Stimulated activated CD4-positive, alpha-beta T cell treated with anti-CD3 and anti-CD28 coated beads, TNF-alpha, amount 100 ng/mL, for 24 hours (primary cell): ENCODE measurements at places on chromosomes 5 and 9.

- no peak for DNase-seq
Observed at GRCh38 chr9:84799251-84799650, 129.7 kb downstream of the NTRK2 start.

- DNase-seq, result no peak
Observed at GRCh38 chr9:132472199-132472598, 62.2 kb downstream of the CFAP77 start.

- no peak for DNase-seq
Observed at GRCh38 chr9:98644011-98644410, 64.7 kb downstream of the GABBR2 start.

DNA sequence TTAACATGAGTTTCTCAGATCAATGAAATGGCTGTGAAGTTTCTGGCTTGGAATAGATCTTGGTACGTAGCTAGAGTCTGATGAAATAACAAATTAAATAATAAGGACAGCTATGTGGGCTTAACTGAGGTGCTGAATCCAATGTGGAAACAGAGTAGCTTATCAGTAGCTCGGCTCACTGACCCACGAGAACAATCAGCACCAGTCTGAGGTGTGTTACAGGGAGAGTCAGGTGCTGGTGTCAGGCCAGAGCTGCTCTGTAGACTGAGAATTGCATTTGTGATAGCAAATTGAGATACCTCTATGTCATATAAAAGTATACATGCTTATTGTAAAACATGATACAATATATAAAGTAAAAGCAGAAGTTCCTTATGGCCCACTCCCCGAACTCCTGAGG, 21.2 kb upstream of the CCL28 start:
- no peak for DNase-seq

GRCh38 chr5:135221187-135221473, 177.9 kb downstream of the MACROH2A1 start:
- no peak for DNase-seq
